NCI-H1436 (cell line): ENCODE measurements at places on chromosomes 4 and X.

DNA sequence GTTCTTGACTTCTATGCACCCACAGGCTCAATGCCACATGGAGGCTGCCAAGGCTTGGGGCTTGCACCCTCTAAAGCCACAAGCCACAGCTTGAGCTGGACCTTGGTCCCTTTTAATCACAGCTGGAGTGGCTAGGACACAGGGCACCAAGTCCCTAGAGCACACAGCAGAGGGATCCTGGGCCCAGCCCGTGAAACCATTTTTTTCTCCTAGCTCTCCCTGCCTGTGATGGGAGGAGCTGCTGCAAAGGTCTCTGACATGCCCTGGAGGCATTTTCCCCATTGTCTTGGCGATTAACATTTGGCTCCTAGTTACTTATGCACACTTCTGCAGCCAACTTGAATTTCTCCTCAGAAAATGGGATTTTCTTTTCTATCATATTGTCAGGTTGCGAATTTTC is 410.9 kb downstream of the GRID2 start:
- no peak for DNase-seq

- no peak for DNase-seq
Observed at GRCh38 chr4:76758996-76759395, 138.9 kb downstream of the SOWAHB start.

- no peak for DNase-seq
Observed at GRCh38 chr4:1250527-1250812, 1.5 kb upstream of the CTBP1 start.

DNA sequence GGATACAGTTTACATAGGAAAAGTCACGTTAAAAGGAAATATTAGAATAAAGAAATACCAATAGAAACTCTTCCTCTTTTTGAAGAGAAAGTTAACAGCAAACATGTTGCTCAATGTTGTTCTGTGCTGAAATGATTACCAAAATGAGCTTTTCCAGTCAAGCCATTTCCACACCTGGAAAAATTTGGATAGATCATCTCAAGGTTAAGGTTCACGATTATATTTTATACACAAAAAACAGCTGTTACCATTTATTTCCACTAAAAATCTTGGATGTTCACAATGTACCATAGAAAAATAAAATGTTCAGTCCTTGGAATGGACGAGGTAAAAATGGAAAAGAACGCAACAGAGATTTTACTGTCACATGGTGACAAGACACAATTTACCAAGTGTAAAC is 218.7 kb downstream of the SCFD2 start:
- DNase-seq, result no peak

DNA sequence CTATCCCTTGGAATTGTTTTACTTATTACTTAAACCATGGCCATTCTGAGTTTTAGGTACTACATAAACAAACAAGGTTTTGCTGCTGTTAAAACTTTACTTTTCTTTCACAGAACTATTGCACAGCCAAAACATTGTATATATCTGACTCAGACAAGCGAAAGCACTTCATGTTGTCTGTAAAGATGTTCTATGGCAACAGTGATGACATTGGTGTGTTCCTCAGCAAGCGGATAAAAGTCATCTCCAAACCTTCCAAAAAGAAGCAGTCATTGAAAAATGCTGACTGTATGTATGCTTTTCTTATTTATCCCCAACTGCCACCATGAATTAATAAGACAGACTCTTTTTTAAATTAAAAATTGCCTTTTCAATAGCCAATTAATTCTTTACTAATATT is 69.8 kb downstream of the CCKAR start:
- DNase-seq, result no peak
